SIG-M5 (cell line): ENCODE measurements at places on chromosomes 11 and 22.

GRCh38 chr11:90235526-90235925 lies 12.7 kb upstream of the CHORDC1 start:
- no peak for DNase-seq

- no peak for DNase-seq
Observed at GRCh38 chr11:21254790-21255189, 585.4 kb downstream of the NELL1 start.

DNA sequence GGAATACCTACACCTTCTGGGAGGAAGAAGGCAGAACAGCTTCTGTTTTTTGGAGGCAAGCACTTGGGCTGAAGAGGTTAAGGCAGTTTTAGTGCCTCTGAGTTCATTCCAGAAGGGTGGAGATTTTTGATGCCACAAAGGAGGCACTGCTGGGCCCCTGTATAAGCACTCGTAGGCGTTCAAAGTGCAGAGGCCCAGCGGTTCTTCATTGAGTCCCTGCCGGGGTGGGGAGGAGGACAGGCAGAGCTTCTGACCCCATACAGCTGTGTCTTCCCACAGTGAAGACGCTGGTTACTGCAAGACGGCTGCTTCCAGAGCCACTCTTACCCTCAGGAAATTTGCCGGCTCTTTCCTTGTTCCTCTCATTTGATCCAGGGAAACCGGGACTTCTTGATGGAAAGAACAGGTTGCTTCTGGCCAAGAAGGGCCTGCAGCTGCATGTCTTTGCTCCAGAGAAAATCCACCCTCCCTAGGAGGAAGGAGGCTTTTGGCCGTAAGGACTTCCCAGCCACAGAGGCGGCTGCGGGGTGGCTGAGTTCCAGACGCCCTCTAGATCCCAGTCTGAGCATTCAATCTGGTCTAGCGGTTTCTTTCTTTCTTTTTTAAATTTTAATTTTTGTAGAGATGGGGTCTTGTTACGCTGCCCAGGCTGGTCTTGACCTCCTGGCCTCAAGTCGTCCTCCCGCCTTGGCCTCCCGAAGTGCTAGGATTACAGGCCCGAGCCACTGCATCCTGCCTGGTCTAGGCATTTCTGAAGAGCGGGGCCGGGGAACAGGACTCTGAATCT lies 9.4 kb downstream of the ADAMTS15 start:
- no peak for DNase-seq

DNA sequence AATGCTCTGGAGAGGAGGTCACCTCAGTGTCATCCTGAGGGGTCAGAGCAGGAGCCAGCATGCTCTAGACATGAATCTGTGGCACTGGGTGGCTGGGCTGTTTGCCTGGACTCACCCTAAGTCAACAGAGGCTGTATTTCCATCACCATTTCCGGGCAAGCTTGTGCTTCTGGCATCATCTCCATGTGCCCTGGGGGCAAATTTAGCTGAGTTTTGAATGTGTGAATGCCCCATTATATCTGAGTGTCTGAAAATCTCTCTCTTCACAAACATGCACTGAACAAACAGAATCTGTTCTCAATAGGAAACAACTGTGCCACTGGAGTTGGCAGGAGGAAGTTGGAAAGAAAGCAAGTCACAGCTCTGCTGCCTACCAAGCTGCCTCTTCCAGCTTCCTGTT lies 356.2 kb downstream of the GRM5 start:
- DNase-seq, result no peak

DNA sequence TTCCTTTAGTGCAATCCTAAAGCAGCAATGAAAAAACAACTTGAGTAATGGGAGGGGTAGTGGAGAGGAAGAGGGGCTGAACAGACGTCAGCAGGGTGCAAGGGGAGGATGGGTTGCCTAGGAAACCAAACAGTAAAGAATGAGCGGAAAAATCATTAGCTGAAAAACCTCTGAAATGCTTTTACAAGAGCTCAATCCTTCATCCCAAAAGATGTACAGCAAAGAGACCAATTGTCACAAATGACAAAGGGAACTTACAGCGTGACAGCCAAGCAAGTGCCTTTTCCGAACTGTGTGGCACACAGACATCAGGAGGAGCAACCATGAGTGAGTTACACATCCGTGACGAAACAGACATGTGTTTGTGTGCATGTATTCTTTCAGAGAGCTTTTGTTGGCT lies 104.6 kb downstream of the SIK3 start:
- no peak for DNase-seq

DNA sequence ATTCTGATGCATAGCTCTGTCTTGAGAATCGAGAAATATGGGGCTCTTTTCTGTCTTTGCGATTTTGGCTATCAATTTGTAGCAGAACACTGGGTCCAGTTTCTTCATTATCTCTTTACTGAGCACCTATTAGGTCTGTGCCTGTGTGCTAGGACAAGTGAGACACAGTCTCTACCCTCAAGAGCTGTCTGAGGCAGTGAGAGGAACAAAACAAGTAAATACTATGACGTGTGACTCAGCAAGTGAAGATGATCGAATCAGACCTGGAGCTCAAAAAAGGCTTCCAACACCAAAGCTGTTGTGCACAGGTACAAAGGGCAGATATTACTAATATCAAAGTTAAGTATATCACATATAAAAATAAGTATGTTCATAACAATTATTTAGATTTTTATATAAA lies 52.4 kb downstream of the LGR4 start:
- DNase-seq, result no peak

DNA sequence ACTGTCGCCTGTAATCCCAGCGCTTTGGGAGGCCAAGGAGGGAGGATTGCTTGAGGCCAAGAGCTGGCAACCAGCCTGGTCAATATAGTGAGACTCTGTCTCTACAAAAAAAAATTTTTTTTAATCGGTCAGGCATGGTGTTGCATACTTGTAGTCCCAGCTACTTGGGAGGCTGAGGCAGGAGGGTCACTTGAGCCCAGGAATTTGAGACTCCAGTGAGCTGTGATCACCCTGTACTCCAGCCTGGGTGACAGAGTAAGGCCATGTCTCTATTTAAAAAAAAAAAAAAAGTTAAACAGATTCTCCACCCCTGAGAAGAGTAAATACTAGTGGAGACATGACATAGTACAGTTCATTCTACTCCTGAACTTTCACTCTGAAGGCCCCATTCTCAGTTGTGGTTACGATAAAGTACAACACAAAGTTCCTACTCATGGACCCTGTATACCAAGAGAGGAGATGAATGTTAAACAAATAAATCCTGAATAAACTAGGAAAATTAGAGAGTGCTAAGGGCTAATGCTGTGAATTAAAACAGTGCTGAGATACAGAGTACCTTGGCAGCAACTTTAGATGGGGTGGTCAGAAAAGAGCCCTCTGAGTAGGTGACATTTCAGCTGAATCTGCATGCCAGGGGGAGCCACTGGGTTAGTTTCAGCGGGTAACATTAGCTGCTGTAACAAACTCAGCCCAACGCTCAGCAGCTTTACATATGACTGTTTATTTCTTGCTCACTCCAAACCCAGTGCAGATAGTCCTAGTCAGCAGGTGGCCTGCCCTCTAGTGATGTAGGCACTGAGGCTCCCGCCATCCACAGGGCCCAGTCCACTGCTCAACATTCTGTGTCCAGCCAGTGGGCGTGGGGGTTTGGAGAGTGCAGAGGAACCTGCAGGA lies 75.1 kb downstream of the DBX1 start:
- no peak for DNase-seq

DNA sequence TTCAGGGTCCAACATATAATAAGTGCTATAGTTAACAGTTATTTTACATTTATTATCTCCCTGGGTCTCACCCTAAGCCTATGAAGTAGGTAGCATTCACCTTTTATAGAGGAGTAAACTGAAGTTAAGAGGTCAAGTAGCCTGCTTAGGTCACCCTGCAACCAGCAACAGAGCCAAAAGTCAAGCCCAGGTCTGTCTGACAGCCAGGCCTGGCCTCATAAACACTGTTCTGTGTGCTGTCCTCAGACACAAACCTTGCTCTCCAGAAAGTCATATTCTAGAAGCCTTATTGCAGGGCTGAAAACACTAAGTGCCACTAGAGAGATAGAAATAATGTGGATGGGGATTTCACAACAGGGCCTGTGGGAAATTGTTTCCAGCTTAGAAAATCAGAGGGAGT lies 59.3 kb downstream of the BDNF start:
- no peak for DNase-seq

- DNase-seq, result no peak
Observed at GRCh38 chr11:101765932-101766331, 148.9 kb upstream of the CEP126 start.

DNA sequence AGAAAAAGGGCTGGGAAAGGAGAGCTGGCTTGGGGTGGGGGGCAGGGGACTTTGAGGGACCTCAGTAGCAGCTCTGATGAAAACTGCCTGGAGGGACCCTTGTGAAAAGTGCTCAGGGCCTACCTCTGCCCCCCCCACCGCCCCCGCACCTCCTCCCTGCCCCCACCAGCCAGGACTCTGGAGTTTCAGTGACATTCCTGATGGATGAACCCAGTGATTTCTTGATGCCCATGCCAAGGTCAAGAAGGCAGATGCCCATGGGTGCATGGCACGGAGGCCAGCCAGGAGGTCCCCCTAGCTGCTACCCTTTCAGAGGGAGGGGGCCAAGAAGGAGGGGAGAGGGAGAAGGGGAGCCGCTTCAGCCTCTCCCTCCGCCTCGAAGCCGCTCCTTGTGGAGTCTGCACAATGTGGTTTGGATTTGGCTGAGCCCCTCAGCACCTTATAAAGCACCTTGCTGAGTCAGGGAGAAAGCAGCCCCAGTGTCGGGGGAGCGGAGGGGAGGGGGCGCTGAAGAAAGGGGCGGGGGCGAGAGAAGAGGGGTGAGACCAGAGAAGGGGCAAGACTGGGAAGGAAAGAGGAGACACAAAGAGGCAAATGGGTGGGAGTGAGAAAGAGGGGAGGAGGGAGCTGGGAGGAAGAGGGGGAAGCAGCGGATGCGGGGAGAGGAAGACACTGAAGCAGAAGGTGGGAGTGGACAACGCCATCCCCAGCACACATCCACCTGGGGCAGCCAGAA lies 2.1 kb upstream of the CLCF1 start:
- DNase-seq, result no peak

DNA sequence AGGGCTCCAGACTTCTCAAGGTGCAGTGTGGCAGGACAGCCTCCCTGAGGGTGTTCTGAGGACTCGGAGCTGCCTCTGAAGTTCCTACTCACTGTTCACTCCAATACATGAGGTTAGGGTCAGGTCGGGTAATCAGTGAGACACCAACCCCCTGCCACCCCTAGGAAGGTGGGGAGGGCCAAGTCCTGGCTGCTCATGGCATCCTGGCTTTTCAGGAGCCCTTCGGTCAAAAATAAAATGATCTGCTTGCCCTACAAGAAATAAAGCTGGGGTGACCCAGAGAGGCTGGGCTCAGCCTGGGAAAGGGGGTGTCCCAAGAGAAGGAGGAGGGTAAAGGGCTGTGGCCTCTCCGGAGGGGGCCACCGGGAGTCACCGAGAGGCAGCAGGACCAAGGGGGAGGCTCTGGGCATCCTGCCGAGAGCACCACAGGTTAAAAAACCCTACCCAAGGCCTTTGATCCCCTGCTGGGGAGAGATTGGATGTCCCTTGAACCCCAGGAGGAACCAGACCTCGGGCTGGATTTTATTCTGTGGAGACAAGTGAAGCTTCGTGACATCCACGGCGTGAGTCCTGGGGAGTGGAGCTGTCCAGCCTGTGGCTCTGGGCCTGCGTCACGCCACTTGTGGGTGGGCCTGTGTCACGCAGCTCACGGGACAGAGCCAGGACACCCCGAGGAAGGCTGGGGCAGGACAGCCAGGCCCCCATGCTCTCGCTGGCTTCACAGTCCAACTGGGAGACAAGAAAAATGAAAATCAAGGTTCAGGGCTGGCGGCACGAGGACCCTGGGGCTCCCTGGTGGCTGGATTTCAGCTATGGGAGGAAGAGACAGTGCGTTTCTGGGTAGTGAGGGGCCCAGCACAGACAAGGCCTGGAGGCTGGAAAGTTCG lies 102.2 kb upstream of the FGF3 start:
- no peak for DNase-seq

DNA sequence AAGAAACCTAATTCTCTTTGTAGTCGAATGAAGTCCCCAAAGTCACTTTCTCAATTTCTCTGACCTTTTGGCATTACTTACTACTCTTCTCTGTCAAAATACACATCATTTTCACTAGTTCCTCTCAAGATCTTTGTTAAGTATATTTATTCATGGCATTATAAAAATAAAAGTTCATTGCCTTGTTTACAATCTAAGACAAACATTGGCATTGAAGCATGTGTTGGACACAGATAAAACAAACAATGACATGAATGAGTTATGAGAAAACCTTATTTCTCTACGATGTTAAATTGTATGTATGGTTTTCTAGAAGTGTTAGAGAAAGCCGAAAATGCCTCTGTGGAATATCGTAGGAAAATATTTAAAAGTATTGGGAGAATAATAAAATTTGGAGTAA lies 8.6 kb upstream of the OR51G1 start:
- no peak for DNase-seq

DNA sequence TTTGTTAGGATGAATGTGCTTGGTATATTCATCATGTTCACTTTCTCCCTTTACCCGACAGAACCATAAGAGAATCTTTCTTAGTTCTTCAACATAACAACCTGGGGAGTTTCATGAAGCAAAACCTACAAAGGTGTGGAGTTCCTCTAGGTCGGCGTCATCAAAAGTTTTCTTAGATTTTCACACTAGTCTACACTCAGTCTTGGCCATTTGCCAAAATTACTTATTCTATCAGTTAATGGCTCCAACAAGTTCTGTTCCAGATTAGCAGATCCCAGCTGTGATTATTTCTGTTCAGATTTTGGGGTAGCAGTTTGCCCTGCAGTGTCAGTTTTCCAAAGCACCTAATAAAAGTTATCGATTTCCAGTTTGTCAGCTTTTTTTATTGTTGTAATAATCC lies 935.8 kb upstream of the RAG2 start:
- DNase-seq, result no peak

DNA sequence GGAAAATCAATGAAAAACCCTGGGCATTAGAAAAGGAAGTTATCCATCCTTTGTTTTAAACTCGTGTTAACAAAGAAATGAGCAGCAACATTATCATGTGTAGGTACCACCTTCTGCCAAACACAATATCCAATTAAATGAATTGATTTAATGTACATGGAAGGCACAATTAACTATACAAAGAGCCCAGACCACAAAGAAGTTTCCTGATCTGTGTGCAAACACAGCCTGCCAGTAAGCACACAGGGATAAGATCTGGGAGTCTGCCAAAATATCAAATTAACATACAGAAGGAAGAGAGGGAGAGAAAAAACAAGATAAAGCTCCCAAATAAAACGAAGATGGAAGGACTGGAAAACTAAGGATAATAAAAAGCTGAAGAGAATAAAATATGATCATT lies 54.1 kb upstream of the SLC25A1 start:
- DNase-seq, result no peak

- no peak for DNase-seq
Observed at GRCh38 chr11:132043714-132044113, 673.3 kb downstream of the NTM start.

- DNase-seq, result no peak
Observed at GRCh38 chr11:27646051-27646818, 54.0 kb downstream of the BDNF start.

- DNase-seq, result no peak
Observed at GRCh38 chr11:45280449-45280848, 5.7 kb downstream of the SYT13 start.

DNA sequence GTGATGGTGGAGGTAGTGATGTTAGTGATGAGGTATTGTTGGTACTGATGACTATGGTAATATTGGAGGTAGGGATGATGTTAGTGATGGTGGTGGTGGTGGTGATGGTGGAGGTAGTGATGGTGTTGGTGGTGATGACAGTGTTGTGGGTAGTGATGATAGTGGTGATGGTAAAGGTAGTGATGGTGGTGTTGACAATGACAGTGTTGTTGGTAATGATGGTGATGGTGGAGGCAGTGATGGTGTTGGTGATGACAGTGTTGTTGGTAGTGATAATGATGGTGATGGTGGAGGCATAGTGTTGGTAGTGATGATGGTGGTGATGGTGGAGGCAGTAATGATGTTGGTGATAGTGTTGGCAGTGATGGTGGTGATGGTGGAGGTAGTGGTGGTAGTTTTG lies 65.1 kb downstream of the MYO7A start:
- no peak for DNase-seq
